ENCODE measurements at places on chromosomes 1 and 21.

DNA sequence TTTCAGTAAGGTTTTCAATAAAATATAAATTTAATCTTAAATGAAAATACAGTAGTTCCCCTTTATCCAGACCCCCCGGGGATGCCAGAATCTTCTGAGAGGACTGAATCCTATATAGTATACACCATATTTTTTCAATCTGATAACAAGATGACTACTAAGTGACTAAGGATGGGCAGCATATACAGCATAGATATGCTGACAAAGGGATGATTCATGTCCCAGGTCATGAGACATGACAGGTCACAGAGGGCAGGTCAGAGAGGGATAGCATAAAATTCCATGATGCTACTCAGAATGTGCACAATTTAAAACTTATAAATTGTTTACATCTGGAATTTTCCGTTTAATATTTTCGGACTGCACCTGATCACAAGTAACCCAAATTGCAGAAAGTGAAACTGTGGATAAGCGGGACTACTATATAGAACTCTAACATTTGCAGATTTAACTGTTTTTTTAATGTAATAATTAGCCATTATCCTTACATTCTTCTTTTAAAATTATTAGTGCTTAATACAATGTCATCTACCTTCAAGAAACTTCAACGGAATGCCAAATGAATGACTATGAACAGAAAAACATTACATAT, 48.8 kb downstream of the LRRC40 start:
- DNase-seq, result no peak

DNA sequence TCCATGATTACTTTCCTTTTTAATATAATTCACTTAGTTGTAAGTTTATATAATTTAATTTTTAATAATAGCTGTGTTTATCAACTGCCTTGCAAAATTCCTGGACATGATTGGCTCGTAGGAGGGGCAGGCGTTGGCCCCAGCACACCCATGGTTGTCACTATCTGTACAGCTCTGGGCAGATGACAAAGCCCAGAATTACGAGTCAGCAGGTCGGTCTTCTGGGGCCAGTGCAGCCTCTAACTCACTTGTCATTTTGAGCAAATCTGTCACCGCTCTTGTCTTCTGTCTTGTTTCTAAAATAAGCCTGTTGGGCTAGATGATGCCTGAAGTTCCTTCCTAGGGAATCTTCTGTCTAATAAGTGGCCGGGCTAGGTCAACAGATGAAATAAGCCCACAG, 21.4 kb upstream of the LRRC38 start:
- no peak for DNase-seq

DNA sequence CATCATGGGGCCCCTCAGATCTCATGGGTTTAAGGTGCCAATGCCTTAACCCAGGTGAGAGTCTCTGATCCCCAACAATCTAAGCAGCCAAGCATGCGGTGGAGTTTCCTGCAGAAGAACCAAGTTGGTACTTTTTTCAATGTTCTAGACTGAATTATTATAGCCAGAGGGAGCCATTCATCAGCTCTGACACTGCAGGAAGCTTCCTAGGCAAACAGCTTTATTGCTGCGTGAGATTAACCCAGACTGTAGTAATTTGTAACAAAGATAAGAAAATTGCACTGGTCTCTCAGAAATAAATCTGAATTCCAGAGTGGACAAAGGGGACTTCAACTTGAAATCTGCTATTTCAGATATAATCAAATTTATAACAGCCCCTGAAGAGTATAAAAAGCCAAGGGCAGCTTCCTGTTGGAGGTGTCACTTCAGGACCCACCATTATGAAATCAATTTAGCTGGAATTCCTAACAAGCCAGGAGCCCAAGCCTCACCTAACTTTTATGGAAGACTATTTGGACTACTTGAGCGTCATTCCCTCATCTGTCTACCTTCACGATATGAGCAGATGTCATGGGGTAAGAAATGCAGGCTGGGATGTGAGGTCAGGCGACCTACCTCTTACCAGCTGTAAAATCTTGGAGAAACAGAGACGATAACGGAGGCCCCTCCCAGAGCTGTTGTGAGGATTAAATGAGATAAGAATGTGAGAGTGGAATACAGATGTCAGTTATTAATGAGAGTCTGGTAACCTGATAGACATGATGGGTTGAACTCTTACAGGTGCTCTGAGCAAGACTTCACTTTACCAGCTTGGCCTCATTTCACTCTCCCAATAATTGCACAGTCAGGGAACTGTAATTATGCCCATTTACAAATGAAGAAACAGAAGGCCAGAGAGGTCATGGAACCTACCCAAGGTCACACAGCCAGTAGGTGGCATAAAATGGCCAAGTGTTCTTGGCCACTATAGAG, 135.1 kb downstream of the RRAGC start:
- no peak for DNase-seq

DNA sequence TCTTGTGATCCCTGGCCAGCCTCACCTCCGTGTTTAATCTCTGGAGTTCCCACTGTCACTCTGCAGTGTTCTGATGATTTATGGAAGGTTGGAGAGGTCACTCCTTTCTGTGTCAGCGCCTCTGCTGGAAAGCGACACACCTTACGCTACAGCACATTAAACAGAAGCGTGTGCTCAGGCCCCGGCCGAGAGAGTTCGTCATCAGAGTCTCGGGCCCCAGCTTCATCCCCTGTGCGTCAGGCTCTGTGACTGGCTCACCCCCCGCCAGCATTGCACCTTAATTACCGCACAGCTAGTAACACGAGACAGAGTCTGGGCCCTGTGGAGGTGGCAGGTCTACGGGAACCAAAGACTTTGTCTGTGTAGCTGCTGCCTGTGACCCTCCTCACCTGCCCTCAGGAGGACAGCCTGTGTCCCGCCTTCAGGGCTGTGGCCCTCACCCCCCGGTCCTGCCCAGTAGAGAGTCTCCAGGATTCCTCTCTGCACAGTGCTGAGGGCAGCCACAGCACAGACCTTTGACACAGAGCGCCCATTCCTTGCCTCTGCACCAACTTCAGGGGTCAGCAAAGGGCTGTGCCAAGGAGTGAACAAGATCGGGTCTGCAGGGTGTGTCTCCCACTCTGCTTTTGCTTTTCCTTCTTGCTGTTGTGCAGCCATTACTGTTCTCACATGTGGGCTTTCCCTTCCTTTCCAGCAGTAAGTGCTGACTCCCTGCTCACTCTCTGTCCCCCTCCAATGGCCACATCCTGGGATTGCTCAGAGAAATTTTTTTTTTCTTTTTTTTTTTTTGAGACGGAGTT, 157.6 kb downstream of the PGBD5 start:
- DNase-seq, result no peak

DNA sequence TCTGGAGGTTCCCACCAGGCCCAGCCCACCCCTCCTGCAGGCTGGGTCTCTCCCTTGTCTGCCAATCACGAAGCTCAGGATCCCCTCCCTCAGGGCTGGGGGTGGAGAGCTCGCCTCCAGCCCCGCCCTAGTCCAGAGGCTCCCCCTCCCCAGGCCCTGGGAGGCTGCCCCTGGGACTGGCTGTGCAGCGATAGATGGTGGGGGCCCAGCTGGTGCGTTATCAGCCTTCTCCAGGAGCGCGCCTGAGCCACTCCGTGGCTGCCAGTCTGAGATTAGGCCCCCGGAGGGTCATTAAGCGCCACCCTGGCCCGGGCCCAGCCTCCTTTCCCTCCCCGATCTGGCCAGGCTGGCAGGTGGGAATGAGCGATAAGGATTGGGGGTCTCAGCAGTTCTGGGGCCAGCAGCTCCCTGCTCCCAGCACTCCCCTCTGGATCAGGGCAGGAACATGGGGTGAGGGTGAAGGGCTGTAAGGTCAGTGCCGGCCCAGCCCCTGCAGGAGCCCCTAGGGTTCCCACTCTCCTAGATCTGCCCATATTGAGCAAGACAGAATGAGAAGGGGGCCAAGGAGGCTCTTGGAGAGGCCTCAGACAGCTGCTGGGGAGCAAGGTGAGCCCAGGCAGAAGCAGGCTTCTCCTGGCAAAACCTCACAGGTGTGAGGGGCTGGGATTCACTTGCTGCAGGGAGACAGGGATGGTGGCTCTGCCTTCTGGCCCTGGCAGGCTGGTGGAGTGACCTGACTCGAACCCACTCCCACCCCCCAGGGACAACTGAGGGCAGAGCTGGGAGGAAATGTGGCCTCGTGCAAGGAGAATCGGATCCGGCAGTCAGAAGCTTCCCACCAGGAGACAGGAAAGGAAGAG, 8.5 kb downstream of the PDZK1IP1 start:
- no peak for DNase-seq

DNA sequence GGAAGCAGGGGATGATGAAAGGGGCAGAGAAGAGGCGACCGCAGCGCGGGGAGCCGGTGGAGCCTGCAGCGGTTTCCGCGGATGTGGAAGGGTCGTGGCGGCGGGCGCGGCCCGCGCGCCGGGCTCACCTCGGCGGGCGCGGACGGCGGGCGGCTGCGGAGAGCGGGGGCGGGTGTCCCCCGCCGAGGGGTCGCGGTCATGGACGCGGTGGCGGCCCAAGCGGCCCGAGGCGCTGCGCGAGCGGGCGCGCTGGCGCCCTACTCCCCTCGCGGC, 572 bp downstream of the LPGAT1 start:
- peak; percentile 14 for DNase-seq

GRCh38 chr1:229158341-229158921, 112.5 kb upstream of the RAB4A start:
- no peak for DNase-seq

- DNase-seq, result no peak
These were observed 21.4 kb downstream of the HYI start for GRCh38 chr1:43432171-43432860.

GRCh38 chr1:112507921-112508277, 866 bp upstream of the WNT2B start:
- DNase-seq, result no peak

Data from activated gamma-delta T cell treated with Interleukin-2 at 50 U/mL for 16 hours (primary cell).